ENCODE measurements at places on chromosomes 3 and 15.

GRCh38 chr3:126104028-126104635 is 20.2 kb upstream of the SLC41A3 start:
- no peak for DNase-seq

DNA sequence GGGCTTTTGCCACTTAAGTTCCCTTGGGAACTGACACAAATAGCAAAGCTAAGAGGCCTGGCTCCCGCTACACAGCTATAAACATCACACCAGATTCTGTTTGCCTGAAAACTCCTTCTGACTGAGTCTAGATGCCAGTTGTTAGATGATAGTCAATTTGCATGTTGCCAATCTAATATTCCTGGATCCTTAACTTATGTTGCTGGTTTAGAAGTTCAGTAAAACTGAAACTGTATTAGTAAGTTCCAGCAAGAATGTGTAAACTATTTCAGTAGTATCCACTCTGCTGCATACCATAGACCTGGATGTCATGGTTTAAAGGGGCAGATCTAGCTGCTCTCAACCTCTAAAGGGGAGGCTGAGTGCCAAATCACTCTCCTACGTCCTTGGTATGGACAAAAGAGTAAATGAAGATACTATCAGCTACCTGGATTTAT is 27.1 kb upstream of the LACTB start:
- no peak for DNase-seq

DNA sequence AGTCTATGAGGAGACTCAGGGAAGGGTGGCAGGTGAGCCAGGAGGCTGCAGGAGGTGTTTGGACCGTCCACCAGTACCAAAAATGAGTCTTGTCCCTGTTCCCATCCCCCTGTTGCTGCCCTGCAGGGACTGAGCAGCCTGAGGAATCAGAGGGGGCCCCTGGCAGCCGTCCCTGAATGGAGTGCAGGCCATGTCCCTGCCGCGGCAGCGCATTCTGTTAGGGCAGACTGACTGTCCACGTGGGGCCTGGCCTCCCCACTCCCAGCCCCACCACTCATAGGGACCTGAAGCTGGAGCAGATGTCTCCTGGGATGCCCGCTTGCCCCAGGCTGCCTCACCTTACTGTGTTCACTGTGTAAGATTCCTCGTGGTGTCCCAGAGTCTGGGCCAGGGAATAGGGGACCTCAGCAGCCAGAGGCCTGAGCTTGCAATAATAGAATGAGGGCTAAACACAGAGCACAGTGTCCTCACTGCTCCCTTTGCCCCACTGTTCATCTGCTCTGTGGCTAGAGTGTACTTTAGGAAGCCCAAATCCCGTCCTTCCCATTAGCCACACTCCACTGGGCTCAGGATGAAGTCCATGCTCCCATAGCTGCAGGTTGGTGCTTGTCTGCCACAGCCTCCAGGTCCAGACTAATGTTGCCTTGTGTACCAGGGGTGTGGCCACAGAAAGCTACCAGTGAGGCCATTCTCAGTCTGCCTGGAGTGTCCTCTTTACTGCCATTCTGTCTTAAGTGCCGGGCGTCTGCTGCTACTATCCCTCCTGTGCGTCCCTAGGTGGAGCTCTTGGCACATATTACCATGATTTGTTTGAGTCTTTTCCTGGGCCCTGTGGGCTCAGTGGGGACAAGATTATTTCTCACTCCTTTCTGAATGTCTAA is 63.2 kb downstream of the HCN4 start:
- DNase-seq = peak; percentile 37

DNA sequence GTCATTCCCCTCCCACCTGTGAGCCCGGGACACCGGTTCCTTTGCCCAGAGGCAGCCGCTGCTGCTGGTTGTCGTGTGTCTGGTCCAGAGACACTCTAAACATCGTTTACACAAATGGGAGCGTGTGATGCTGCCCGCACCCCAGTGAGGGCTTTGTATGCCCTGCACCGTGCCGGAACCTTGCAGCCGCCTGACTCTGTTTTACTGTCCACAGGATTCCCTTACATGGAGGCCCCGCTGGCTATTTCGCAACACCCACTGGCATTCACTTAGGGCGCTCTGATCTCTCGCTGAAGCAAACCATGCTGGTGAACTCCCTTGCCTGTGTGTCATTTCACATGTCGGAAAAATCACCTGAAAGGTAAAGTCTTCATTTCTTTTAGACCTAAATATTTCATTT is 100.8 kb upstream of the SLC6A6 start:
- no peak for DNase-seq

DNA sequence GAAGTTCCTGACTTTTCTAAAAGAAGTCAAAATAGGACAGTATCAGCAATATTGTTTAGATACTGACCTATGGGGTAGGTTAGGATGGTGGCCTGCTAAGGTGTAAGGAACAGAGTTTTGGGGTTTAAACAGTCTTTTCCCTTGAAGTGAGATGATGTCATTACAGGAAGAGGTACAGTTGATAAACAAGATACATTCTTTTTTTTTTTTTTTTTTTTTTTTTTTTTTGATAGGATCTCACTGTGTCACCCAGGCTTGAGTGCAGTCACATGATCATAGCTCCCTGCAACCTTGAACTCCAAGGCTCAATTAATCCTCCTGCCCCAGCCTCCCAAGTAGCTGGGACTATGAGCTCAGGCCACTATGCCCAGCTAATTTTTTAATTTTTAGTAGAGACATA is 33.3 kb downstream of the SLC25A36 start:
- peak; percentile 7 for DNase-seq

GRCh38 chr3:142925140-142925539 is 36.3 kb upstream of the PCOLCE2 start:
- DNase-seq = no peak

DNA sequence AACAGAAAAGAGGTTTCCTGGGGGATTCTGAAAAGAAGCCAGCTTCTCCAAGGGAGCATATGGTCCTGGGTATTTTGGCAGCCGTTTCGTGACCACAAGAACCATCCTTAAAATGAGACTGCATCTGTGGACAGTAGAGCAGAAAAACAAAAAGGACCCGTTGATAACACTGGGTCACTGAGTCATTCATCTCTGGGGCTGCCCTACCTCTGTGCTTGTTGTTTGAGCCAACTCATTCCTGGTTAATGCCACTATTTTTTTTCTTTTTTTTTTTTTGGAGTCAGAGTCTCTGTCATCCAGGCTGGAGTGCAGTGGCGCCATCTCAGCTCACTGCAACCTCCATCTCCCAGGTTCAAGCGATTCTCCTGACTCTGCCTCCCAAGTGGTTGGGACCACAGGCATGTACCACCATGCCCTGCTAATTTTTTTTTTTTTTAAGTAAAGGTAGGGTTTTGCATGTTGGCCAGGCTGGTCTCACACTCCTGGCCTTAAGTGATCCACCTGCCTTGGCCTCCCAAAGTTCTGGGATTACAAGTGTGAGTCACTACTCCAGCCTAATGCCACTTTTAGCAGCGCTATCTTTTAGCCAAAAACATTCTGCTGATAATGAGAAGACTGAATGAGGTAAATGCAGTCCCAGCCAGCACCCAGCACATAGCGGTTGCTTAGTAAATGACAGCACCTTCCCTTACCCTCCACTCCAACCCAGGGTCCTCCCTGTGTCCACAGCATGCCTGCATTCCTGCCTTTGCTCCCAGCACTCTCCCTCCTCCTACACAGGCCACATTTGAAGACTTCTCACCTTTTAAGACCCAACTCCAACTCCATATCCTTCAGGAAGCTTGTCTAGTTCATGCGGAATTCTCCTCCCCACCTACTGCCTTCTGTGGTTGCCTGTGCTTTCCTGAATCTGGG is 9.1 kb upstream of the ISL2 start:
- DNase-seq = no peak

- no peak for DNase-seq
These were observed 343.0 kb upstream of the THRB start for GRCh38 chr3:24837601-24838000.

DNA sequence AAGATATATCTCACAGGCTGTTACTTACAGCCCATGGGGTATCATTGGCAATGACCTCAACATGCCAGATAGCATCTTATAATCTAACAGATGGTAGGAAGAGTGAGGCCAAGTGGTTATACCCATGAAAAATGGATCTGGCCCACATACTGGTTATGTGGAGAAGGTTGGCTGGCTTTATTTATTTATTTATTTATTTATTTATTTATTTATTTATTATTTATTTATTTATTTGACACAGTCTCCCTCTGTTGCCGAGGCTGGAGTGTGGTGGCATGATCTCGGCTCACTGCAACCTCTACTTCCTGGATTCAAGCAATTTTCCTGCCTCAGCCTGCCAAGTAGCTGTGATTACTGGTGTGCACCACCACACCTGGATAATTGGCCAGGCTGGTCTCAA is 11.6 kb downstream of the FBXO40 start:
- no peak for DNase-seq

DNA sequence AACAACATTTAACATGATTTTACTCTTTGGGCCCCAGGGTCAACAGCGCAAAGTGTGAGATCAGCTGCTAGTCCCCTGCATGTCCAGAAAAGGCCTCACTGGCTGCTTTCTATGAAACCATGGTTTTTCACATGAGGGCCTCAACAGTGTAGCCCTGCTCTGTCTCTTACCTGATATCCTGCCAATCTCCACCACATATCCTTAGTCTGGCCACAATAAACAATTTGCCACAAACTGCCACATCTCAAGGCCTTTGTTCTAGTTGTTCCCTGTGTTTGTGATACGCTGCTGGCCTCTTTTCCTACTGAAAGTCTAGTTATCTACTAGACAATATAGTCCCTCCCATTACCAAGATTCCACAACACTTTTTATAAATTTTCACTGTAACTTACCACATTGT is 17.7 kb downstream of the VPS39 start:
- DNase-seq = no peak

GRCh38 chr3:47884603-47885002 is 81.7 kb downstream of the DHX30 start:
- DNase-seq = no peak

GRCh38 chr3:119302697-119303551 is 8.7 kb downstream of the ARHGAP31 start:
- DNase-seq = no peak

- DNase-seq = no peak
These were observed 120.5 kb downstream of the FOXB1 start for GRCh38 chr15:60124460-60125070.

DNA sequence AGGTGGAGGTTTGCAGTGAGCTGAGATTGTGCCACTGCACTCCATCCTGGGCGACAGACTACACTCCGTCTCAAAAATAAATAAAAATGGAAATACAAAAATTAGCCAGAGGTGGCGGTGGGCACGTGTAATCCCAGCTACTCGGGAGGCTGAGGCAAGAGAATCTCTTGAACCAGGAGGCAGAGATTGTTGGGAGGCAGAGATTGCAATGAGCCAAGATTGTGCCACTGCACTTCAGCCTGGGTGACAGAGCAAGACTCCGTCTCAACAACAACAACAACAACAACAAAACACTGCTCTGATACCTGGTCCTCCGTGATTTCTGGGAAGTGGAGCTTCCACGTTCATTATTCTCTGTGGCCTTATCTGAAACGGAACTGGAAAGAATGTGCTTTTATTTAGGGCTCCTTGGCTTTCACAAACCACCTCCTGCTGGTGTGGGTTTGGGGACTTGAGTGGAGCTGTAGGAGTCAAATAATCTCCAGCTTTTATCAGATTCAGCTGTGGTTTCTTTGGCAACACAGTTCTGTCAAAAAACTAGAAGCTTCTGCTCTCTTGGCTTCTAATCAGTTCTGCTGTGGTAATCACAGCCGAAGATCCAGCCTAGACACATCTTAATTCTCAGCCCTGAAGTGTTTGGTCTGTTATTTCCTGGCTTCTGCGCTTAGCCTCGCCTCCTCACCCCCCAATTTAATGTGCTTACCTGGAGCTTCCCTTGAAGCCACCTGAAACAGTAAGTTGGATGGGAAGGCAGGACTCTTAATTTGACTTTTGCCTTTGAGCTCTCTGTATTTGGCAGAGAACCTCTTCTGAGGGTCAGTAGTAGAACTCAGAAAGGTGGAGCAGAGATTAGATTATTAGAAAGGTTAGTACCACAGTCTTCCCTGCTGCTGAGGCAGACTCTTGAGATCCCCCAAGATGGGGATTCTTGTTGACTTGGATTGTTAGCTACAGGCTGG is 21.4 kb downstream of the IRAK2 start:
- DNase-seq = peak; percentile 58

DNA sequence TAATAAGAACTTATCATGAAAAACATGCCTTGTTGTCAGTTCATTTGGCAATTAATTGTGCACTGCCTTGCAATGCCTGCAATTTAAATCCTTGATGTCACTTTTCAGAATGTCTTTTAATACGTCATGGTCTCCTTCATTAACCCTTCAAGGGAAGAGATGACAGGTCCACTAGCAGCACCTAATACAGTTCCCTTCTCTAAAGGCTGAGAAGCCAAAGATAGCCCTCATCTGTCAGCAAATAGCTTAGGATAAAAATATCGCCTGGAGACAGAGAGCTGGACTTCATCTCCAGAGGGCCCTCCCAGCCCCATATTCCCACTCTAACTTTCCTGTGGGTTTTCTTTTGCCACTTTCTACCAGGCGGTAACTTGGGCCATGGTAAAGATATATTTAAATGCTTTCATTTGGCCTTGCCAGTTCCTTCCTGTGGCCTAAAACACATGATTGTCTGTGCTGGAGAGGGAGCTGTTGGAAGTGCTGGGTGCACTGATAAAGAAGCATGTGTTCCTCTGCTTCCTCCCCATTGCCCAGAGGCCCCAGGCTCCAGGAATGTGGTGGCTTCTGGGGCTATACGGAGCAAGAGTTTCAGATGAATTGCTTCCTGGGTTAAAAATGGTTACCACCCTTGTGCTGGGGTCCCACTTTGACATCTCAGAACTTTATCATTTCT is 76.3 kb upstream of the UMPS start:
- no peak for DNase-seq

GRCh38 chr3:131026321-131027151 is at the start of the genes ASTE1 and NEK11:
ASTE1 (minus strand) TSS chr3:131026825; CDS start chr3:131025306, 1,519 bp downstream.
NEK11 (plus strand) TSS chr3:131026877; CDS start chr3:131029709, 2,832 bp downstream.
- DNase-seq = peak; percentile 94

- DNase-seq = peak; percentile 66
These were observed 51.2 kb upstream of the MINAR1 start for GRCh38 chr15:79380755-79381497.

- no peak for DNase-seq
These were observed 8.6 kb upstream of the EBLN2 start for GRCh38 chr3:73052857-73053256.

DNA sequence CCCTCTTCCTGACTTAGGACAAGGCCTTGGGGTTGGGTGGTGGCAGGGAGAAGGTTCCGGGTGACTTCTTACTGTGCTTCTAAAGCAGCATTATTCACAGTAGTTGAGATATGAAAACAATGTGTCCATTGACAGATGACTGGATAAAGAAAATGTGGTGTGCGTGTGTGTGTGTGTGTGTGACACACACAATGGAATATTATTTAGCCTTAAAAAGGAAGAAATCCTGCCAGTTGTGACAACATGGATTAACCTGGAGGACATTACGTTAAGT is 128.1 kb upstream of the RASGRP1 start:
- no peak for DNase-seq

GRCh38 chr3:25542492-25543039 is 114.5 kb downstream of the RARB start:
- DNase-seq = no peak
